ENCODE measurements at places on chromosomes 6 and 20.

DNA sequence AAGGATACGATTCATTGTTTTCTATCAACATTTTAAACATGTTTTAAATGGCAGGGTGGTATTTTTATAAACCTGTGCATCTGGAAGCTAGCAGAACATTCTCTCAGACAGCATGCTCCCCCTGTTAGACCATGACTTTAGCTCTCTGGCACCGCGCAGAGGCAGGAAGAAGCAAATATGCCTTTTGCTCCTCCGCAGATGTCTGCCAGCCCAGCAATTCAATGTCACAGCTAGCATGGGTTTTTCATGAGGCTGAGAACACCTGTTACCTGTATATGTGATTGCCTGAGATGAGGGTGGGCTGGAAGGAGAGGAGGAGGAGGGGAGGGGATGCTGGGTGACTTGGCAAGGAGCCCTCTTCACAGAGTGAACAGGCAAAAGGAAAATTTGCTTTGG lies 6.7 kb downstream of the MTCH1 start:
- no peak for DNase-seq

- peak; percentile 20 for DNase-seq
Observed at GRCh38 chr6:142374965-142375733, 73.3 kb downstream of the ADGRG6 start.

DNA sequence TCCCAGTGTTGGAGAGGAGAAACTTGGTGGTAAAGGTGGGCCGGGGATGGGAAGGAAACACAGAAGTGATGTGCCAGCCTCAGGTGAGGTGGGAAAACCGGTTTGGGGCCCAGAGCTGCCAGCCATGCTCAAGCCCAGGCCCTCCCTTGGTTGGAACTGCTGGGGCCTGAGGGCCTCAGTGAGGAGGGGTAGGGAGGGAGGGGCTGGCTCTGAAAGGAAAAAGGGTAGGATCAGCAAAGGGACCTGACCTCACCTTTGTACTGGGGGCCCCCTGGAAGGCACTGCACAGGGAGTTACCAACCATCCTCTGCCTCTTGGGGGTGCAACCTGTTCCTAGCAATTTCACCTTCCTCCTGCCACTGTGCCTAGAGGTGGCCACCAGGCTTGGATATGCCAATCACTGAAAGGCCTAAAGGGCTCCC lies 1.8 kb upstream of the SPEF1 start:
- DNase-seq: no peak

- no peak for DNase-seq
Observed at GRCh38 chr20:1952737-1953530, 40.9 kb downstream of the PDYN start.

DNA sequence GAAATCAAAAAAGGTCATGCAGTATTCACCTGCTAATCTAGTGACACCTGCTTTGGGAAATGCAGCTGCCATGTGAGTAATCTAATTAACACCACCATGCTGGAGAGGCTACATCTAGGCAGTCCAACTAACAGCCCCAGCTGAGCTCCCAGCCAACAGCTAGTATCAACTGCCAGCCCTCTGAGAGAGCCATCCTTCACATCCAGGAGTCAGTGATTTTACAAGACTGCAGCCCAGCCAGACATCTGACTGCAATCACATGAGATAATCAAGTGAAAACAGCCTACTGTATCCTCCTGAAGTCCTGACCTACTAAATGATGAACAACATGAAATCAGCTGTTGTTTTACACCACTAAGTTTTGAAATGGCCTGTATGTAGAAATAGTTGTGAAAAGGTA lies 298.4 kb downstream of the TRDN start:
- DNase-seq: no peak

- DNase-seq: no peak
Observed at GRCh38 chr6:11143394-11144371, 32.2 kb upstream of the ERVFRD-1 start.

DNA sequence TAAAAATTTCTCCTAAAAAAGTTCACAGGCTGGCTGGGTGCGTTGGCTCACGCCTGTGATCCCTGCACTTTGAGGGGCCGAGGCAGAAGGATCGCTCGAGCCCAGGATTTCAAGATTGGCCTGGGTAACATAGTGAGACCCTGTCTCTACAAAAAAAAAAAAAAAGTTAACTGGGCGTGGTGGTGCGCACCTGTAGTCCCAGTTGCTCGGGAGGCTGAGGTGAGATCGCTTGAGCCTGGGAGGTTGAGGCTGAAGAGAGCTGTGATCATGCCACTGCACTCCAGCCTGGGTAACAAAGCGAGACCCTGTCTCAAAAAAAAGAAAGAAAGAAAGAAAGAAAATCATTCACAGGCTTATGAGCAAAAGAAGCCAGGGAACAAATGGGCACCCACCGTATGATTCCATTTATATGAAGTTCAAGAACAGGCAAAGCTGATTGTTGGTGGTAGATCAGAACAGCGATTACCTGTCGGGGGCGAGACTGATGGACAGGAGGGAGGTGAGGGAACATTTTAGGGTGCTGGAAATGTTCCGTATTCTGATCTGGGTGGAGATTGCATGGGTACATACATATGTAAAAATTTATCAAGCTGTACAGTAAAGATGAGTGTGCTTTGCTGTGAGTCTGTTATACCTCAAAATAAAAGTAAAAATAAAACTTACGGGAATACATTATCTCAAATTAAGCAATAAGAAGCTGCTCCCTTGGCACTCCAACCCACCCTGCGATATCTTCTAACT lies 77.1 kb downstream of the FGD2 start:
- DNase-seq: no peak

- no peak for DNase-seq
Observed at GRCh38 chr20:52060794-52061714, 130.5 kb downstream of the ZFP64 start.

GRCh38 chr20:53253668-53254067 lies 281.5 kb downstream of the TSHZ2 start:
- no peak for DNase-seq

- DNase-seq: no peak
Observed at GRCh38 chr6:61977947-61978346, 308.1 kb downstream of the KHDRBS2 start.

DNA sequence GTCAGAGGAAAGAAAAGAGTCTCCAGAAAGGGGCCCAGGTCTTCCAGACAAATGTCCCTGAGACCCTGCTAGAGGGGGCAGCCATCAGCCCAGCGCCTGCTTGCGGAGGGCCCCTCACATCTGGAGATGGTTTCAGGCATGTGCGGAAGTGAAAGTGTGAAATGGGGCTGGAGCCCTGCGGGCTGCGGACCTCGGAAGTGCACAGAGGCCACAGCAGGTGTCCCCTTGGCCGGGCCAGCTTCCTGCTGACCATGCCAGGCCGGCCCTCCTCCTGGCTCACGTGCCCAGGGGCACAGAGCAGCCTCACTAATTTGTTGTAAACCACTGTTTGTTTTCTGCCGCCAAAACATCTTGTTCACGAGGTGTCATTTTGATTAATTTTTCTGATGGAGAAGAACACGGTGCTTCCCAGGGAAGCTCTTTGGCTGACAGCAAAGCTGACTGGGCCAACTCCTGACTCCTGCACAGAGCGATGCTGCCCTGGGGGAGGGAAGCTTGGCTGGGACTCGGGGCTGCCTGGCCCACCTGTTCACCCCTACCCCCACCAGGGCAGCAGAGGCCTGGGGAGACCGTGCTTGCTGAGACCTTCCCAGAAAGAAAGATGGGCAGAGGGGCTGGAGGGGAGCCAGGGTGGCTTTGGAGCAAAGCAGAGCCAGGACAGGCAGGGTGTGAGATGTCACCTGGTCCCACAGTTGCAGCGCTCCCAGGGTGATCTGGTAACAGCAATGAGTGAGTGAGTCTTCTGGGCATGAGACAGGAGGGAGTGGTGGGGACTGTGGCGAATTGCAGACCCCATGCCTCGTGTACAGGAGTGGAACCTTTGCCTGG lies 54.2 kb downstream of the BCAS4 start:
- no peak for DNase-seq

Measured in skin of body (tissue), 3 donors.